Cerebellar nuclear complex (tissue), 1 donor: ENCODE measurements at places on chromosomes 7 and 10.

GRCh38 chr10:124472071-124472470, 10.4 kb downstream of the LHPP start:
- DNase-seq = no peak

DNA sequence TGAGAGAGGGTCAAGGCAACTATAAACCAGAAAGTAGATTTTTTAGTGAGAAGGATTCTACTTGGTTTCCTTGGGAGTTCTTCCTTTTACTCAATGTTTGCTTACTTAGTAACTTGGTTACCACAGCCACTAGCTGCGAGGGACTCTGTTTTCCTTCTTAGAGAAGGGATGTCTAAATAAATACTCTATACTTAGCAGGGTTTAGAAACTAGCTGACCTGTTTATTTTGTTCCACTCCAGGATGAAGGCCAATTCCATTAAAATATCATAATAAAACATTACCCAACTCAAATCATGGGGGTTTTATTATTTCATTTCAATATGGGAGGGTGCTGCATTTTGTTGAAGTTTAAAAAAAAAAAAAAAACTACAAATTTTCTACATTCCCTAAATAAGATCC, 87.3 kb downstream of the PPP1R3A start:
- no peak for DNase-seq

DNA sequence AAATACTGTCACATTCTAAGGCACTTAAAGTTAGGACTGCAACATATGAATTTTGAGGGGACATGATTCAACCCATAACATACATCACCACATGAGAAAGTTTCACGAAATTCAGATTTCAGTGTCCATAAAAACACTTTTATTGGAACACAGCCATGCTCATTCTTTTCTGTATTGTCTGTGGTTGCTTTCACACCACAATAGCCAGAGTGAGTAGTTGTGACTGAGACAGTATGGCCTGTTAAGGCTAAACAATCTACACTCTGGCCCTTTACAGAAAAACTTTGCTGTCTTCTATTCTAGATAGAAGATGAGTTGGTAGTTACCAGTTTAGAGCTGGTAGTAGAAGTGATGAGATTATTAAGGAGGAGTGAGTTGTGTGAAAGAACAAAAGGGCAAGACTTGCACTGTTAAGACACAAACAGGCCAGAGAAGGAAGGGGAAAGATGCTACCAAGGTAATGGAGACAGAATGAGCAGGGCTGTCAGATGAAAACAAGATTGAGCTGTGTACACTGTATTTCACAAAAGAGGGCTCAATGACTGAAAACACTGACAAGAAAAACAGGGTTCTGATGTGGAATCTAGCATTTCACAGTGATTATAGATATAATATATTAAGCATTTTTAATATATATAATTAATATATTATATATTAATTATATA, 108.6 kb downstream of the PPP1R3A start:
- no peak for DNase-seq

DNA sequence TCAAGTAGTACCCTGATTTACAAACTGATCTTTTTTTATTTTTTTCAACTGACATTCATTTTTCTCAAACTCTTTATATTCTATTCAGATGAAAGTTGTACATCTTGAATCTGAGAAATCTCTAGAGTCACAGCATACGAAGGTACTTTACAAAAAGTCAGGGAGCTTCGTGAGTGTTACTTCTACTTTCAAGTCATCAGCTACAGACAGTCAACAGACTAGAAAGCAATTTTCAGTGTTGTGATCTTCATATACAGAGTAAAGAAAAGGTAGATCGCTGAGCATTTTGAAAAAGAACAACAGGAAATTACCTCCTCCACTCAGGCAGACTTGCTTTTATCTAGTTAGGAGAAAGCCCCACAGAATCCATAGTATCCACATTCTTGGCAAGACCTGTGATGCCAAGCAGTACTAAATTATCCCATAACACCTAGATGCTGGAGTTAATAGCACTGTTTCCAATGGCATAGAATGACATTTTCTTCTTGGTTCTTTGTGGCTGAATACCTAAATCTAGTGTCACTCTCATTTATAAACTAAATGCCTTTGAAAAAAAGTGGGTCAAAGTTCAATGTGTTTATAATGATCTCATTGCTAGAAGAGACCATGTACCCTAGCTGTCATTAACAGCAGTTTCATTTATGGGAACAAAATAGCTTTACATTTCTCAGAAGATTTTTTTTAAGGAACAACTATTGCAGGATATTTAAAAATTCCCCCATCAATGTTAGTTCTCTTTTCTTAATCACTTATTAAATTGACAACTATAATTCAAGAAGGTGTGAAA, 12.0 kb upstream of the ZNF800 start:
- no peak for DNase-seq

DNA sequence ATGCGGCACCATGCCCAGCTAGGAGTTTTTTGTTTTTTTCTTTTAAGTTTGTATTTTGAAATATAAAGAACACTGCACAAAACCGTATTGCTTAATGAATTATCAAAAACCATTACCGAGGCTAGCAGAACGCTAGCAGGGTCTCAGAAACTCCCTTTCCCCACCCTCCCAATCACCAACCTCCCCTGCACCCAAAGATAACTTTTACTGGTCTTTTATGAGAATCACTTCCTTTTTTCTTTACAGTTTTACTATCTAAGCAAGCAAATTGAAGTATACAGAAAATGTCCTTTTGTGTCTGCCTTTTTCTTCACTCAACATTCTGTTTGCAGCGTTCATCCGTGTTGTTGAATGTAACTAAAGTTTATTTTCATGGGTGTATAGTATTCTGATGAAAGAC, 13.4 kb downstream of the HIP1 start:
- DNase-seq = no peak

GRCh38 chr10:72133517-72133916, 45.2 kb upstream of the SPOCK2 start:
- no peak for DNase-seq

GRCh38 chr7:150586785-150587152, 19.6 kb downstream of the GIMAP4 start:
- DNase-seq = no peak

DNA sequence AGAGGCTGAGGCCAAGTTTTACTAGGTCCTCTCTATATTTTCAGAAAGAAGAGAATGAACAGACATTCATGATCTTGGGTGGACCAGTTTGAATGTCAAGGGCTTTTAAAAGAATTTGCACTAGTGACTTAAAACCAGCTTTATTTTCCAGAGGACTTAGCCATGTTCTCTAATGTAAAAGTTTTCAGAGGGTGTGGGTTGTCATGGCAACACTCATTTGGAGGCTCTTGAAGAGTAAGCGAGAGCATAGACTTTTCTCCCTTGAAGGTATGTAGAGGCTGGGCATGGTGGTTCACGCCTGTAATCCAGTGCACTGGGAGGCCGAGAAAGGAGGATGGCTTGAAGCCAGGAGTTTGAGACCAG, 61.1 kb downstream of the GATA3 start:
- no peak for DNase-seq

GRCh38 chr10:44757551-44758205, 153.5 kb upstream of the TMEM72 start:
- no peak for DNase-seq

GRCh38 chr7:29077854-29078253, 68.5 kb downstream of the CPVL start:
- no peak for DNase-seq

GRCh38 chr10:111298031-111298430, 221.2 kb downstream of the ADRA2A start:
- DNase-seq = no peak

GRCh38 chr10:104043185-104043830, 42.4 kb downstream of the COL17A1 start:
- no peak for DNase-seq

DNA sequence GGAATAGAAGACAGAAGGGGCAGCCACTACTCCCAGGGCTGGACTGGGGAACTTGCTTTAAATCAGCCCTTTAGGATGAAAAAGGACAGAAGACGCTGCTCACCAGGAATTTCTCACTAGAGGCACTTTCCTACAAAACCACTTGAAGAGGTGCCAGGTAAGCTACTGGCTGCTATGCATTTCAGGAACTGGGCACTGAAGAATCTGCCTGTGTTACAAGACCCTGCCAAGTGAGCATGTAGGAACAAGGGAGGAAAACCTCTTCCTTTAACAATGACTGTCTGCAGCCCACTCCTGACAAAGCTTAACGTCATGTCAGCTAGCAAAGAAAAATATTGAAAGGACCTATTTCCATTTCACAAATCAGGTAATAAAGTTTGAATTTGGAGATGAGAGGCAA, 5.8 kb upstream of the AGMO start:
- DNase-seq = no peak

DNA sequence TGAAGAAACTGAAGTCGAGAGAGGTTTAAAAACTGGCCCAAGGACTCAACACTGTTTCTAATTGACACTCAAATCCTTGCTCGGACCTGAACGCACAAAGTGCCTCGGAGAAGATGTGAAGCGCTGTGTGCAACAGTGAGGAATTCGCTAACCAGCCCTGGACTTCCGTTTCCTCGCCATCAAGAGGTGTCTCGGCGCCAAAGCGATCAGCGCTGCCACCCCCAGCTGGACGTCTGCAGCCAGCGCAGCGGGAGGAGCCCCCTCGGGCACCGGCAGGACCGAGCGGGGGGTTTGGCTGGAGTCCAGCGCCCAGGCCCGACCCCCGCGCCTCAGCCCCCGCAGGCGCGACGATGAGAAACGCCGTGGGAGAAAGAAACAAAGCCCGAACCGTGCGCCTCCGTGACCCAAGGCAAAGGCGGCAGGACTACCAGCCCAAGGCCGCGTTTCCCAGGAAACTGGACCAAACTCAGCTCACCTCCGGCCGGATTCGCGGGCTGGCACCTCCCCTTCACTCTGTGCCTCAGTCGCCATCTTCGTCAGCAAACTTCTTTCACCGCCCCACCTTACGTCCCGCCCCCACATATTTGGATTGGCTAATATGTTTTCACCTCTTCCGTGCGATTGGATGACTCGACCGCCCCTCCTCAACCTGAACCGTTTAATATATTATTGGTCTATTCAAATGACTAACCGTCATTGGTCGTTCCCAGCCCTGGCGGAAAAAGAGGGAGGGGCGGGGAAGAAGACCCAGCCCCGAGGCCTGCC, at the start of gene ARHGAP19:
ARHGAP19 (minus strand) TSS at position 541 of the 765 bp plus-strand sequence; CDS start at position 531, 10 bp downstream.
- DNase-seq = peak; percentile 88

DNA sequence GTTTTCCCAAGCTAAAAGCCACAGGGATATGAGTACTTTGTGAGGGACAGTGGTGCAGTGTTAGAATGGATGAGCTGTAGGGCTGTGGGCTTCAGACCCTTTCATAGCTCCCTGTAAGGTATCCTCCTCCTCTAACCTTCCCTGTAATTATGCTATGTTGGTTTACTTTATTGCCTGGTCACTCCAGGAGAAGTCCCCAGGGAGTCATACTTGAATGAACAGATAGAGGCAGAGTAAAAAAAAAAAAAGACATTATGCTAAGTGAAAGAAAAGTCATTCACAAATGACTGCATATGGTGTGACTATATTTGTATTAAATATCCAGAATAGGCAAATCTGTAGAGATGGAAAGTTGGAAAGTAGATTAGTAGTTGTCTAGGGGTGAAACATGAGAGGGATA, 434.4 kb downstream of the AUTS2 start:
- DNase-seq = no peak

DNA sequence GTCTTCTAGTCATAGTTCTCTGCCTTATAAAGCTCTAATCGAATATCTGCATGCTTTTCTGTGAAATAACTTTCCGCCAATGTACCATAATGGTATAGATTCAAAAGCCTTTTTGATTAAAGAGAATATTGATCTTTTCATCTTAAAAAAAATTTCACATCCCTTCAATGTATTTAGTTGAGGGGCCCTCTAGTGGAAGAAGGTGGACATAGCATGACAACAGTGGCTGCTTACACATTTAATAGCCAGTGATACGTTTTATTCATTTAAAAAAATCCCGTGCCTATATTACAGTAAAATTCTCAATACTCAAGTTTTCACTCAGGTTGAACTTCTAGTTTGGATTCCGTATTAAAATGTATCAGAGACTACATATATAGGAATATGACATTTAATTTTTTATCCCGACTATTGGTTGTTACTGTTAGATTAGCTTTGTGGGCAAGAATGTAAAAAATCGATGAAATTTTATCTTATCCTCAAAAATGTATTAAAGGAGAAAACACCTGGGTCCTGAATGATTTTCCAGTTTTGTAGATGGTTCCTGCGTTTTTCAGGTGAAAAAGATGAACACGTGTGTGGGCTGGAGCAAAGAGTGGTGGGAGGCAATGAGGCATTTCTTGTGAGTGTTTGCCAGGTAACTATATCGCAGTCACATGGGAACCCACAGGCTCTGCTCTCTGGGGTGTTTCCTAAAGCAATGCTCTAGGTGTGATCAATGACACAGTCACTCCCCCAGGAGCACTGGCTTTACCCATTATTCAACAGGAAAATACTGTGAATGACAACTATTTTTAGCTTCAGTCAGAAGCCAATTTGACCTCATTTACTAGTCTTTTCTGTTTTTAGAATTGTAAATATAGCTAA, 24.1 kb upstream of the PNLIP start:
- DNase-seq = no peak

- peak; percentile 25 for DNase-seq
Measured at GRCh38 chr10:79003183-79004100, 65.3 kb upstream of the ZMIZ1 start.

DNA sequence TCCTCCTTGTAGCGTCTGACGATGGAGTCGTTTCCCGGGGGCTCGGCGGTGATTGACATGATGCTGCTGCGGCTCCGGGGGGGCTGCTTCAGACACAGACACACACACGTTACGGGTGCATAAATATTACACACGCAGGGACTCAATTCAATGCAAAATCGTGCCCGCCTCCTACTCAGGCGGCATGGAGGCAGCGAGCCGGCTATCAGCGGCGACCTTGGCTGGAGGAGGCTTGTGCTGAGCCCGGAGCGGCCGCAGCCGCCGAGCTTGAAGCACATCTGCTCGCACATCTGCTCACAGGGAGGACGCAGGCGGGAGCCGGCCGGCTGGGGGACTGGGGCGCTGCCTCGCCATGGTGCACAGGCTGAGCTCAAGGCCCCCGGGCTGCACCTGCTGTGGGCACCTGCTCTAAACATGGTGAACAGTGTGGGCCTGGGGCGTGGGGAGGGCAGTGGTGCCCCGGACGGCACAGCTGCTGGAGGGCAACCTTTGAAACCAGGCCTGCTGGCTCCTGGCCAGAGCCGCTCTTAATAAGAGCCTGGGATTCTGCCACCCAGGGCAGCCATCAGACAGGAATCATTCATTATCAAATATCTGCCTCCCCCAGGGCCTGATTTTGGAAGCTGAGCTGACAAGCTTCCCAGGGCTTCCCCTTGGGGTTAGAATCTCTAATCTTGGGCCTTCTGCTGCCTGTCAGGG, 84.7 kb upstream of the GNA12 start:
- no peak for DNase-seq

DNA sequence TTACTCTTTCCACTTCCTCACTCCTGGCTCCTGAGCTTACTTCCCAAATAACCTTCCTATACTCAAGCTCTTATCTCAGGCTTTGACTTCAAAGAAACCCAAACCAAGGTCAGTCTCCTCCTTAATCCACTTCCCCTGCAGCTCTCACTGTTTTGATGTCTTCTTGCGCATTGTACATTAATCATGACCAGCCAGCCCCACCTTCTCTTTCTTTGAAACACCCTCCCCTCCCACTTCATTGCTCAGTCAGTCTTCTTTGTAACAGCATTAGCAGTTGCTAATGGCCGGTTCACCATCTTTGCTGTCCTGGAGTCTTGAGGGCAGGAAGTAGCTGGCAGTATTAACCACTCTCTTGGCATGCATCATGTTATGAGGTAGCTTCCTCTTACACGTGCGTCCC, 57.9 kb upstream of the CHCHD3 start:
- DNase-seq = no peak

GRCh38 chr7:595621-596010, 76.0 kb upstream of the PDGFA start:
- no peak for DNase-seq

GRCh38 chr10:77179015-77179695, 458.5 kb downstream of the KCNMA1 start:
- DNase-seq = no peak

- no peak for DNase-seq
Measured at GRCh38 chr10:26780793-26781601, 79.8 kb downstream of the ABI1 start.
